ENCODE measurements at places on chromosomes 7 and 10.
A peak's percentile ranks its signal among the peaks of the same experiment; 100 is the strongest.

DNA sequence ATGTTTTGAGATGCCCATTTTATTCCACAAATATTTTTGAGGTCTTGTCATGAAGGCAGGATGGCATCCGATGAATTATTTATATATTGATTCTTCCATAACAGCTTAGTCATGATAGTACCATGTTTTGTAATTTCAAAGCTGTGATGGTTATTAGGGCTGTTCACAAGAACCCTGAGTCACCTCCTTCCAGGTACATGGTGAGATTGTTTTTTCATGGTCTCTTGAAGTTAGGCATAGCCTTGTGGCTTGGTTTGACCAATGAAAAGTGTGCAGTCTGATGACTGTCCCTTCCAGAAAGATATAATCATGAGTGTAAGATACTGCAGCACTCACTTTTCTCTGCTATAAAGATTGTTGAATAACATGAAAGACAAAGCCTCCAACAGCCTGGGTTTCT lies 274.8 kb downstream of the FGFR2 start:
- DNase-seq: no peak

DNA sequence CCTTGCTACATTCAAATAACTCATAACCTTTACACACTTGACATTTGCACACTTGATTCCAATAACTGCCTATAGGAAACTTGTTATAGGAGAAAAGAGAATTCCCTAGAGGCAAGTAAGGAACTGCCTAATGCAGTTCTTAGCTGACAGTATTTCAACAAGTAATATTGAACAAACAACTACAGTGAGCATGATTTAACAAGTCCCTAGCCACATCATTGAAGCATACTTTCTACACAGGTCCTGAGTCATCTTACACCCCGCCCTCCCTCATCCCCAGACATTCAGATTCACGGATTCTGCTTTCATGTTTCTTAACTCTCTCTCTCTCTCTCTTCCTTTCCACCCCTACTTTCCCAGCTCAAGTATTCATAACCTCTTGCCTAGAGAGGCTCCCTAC lies 153.5 kb downstream of the LSM5 start:
- DNase-seq: no peak

- no peak for DNase-seq
Observed at GRCh38 chr10:13654118-13654830, 67.5 kb downstream of the PRPF18 start.

GRCh38 chr7:19663816-19664462 lies 44.9 kb downstream of the POLR1F start:
- peak; percentile 92 for DNase-seq

DNA sequence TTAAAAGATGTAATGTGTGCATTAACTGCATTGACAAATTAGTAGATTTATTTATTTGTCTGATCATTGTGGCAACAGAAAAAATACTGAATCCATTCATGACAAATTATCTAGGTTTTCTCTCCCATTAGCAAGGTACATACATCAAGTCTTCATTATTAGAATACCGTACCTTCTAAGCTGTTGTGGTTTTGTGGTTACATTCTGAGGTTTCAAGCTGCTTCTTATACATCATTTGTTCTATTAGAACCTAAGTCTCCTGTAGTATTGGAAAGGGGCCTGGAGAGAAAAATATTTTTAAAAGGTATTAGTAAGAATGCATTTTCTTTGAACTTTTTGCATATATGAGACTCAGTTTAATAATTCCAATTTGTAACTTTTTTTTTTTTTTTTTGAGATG lies 26.3 kb upstream of the CACNB2 start:
- no peak for DNase-seq

- no peak for DNase-seq
Observed at GRCh38 chr7:15397159-15397550, 164.7 kb downstream of the AGMO start.

DNA sequence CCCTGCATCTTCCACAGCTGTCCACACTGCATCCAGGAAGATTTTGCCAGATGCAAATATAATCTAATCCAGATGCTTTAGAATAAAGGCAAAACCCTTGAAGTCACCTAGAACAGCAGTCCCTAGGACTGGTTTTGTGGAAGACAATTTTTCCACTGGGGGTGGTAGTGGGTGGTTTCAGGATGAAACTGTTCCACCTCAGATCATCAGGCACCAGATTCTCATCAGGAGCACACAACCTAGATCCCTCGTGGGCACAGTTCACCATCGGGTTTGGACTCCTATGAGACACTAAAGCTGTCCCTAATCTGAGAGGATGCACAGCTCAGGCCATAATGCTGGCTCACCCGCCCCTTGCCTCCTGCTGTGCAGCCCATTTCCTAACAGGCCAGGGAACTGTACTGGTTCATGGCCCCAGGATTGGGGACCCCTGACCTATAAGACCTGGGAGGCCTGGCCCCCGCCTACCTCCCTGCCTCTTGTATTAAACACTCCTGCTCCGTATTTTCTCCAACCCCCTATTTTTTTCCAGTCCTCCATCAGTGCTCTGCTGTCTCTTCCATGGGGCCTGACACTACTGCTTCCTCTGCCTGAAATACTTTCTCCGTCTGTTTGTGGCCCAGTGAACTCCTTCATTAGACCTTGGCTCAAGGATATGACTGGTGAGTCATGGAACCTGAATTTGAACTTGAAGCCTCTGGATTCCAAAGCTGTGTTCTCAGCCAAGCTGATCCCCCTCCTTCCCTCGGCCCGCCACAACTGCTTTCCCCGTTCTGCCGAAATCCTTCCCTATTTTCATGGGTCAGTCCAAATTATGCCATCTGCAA lies 79.9 kb upstream of the RHEB start:
- DNase-seq: no peak

DNA sequence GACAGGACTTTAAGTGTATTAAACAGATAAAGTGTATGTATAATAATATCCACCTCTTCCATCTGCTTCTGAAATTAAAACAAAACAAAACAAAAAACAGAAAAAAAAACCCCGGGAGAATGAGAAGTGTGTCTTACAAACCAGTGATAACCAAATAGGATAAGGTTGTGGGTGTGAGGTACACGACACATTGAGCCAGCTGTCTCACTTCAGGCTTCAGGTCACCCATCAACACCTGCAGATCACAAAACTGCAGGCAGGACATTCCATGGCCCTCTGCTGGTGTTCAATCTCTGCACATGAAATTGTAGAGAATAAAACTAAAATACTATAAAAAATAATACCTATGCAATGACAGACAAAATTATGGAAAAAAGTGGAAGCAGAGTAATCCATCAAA lies 339.9 kb downstream of the SFMBT2 start:
- DNase-seq: no peak

GRCh38 chr7:37786741-37787569 lies 61.4 kb upstream of the NME8 start:
- DNase-seq: no peak

- no peak for DNase-seq
Observed at GRCh38 chr7:16114071-16114470, 307.3 kb downstream of the CRPPA start.

DNA sequence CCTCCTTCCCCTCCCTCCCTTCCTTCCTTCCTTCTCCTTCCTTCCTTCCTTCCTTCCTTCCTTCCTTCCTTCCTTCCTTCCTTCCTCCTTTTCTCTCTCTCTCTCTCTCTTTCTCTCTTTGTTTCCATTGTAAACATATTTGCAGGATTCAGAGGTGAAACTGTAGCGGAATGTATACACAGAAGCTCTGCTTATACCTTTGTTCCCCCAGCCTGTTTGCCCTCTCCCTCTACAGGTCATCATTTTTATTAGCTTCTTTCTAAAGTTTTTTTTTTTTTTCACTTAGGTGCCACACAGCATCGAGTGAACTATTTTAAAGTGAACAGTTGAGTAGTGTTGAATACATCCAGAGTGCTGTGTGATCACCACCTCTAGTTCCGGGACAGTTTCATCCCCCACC lies 20.7 kb downstream of the SDK1 start:
- no peak for DNase-seq

- DNase-seq: no peak
Observed at GRCh38 chr10:107616463-107617410, 452.2 kb upstream of the SORCS1 start.

DNA sequence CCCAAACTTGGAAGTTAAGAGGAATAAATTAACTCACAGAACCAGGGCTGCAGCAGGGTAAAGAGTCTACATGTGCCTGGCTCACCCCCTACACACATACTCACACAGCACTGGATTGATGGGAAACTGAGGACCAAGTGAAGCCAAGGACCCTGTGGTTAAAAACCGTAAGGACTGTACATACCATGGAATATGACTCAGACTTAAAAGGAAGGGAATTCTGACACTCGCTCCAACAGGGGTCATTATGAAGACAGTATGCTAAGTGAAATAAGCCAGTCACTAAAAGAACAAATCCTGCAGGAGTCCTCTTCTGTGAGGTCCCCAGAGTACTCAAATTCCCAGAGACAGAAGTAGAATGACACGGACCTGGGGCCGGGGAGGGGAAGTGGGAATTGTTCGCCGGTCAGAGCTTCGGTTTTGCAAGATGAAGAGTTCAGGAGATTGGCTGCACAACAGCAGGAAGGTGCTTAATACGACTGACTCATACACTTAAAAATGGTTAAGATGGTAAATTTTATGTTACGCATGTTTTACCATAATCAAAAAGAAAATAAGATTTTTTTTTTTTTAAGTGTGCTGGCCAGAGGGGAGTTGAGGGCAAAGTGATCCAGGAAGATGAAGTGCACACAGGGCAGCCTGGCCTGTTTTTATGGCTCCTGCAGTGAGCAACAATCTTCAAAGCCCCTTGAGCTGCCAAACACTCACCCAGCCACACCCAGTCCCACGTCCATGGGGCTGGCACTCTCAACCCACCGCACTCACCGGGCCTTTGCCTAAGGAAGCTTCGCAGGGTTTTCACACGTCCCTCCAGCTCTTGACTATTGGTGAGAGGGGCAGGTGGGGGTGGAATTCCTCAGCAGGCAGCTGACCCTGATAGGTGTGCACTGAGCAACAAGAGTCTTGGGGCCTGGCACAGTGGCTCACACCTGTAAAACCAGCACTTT lies 26.4 kb downstream of the DRGX start:
- no peak for DNase-seq

DNA sequence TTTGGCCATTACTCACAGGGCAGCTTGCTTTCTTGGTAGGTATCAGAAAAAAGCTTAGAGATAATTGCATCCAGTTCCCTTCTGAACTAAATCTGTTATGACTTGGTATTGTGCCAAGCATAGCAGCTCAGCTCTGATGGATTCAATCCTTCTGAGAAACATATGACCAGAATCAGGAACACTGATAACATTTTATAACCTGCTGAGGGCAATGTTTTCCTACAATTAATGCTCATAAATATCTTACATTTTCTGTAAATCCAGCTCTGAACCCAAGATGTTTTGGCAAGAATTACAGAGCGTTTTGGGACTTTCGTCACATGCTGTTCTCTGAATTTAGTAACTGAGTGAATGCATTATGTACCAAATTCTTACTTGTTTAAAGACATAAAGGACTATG lies 167.8 kb downstream of the KIF20B start:
- no peak for DNase-seq

DNA sequence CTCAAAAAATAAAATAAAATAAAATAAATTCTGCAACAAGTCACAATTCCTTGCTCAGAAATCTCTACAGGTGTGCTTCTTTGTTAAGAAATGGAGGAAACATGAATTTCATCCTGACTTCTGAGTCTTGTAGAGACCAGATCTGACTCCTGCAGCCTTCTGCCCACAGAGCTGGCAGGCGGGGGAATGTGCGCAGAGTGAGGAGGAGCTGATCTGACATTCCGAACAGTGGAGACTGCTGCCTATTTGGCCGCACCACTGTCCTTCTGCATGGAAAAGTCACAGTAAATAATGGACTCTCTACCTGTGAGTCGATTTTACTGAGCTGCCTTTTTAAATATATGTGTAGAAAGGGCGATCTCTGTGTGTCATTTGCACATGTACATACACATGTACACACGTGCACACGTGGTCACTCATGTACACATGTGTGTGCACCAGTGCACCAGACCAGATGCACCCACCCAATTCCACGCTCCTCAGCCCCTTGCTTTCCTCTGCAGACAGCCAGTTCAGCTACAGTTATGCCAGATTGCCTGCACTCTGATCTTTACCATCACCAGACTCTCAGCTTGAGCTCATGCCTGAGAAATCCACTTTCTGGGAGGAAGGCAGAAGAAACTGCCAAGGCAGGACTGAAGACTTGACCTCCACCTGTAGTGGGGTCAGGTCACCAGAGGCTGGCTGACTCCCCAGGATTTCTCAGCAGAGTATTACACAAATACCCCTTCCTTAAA lies 54.9 kb downstream of the IKZF1 start:
- DNase-seq: no peak

DNA sequence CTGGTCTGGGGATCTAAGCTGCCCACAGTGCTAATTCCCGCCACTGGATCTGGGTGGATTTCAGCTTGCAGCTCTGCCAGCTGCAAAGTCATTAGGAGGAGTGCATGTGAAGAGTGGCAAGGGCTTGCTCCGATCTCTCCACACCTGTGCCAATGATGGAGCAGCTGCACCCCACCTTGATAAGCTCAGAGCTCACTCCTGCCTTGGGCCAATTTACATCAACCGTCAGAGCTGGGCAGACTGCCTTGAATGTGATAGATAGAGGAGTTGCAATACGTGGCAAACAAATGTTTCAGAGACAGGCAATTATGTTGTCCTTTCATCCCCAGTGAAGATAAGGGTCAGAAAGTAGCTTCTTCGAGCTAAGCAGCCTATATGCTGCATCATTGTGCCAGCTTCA lies 379.9 kb downstream of the SH2D4B start:
- DNase-seq: no peak

GRCh38 chr7:780516-780915 lies 51.8 kb upstream of the SUN1 start:
- no peak for DNase-seq

- DNase-seq: no peak
Observed at GRCh38 chr10:12214093-12214492, 18.1 kb downstream of the CDC123 start.

DNA sequence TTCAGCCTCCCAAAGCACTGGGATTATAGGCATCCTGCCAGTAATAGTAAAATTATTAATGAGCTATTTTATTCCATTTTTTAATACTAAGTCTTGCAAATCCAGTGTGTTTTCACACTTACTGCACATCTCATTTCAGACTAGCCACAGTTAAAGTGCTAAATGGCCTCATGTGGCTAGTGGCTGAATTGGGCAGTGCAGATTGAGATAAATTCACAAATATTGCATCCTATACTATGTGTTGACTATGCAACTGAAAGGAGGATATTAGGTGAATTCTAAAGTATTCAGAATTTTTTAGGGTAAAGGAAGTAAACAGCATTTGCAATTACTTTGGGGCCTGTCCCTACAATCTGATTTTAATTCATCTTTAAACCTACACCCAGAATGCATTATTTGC lies 10.2 kb downstream of the APBB1IP start:
- DNase-seq: no peak

DNA sequence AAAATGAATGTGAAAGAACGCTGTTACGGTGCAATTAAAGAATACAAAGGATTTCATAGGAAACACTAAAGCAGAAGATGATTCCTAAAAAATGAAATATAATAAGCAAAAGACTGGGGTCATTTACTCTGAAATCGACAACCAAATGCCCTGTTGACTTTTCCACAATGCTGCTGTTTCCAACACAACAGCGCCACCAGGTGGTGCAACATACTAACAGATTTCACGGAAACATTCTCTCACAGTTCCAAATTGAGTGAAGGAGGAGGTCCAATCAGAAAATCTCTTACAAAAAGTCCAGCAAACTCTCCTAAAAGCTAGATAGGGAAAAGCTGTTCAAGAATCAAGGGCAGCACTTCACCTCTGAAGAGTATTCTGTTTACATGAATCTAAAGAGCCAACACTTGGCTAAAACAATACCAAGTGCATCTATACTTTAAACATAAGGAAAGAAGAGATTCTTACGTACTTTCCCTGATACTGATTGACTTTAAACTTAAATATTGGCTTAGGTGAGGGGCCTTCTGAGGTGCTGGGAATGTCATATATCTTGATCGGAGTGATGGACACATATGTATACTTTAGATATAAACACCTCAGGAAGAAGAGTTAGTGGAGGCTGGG lies 55.9 kb downstream of the UPF2 start:
- DNase-seq: peak; percentile 38

All from NCI-H2081 (cell line).